Right lung (tissue), 10 donors: ENCODE measurements at places on chromosomes 12 and 14.

- DNase-seq, result no peak
Observed at GRCh38 chr14:37018571-37019240, 153.7 kb downstream of the SLC25A21 start.

DNA sequence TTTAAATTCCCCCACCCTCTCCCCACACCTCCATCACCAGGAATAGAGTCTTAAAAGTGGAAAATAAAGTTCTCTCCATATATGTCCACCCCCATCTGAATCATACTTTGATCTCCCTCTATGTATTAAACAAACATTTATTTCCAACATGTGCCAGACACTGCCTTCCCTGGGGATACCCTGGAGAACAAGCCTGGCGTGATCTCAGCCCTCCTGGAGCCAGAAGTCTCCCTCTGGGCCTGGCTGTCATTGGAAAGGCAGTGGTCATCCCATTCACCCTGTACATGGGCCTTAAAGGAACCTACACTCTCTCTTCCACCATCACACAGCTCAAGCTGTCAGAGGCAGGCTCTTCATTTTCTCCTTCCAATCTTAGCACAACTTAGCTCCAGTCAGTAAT is 143.6 kb downstream of the EMP1 start:
- DNase-seq, result no peak

- peak; percentile 65 for DNase-seq
Observed at GRCh38 chr14:36524874-36525745, 5.1 kb upstream of the NKX2-1 start.

DNA sequence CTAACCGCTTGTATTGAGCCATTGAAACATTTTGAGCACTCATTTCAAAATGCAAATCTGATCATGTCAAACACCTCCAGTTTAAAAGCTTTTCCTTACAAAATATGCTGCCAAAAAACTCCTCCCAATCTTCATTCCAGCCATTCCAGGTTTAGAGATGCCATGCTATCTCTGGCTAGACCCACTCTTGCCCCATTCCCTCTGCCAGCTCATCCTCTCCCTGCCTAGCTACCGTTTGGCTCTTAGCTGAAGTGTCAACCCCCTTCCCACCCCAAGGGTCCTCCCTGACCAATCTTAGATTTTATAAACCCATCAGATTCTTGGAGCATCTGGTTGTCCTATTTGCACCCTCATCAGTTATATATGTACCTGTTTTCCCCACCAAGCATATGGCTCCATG is 75.0 kb downstream of the SCAF11 start:
- DNase-seq, result no peak

DNA sequence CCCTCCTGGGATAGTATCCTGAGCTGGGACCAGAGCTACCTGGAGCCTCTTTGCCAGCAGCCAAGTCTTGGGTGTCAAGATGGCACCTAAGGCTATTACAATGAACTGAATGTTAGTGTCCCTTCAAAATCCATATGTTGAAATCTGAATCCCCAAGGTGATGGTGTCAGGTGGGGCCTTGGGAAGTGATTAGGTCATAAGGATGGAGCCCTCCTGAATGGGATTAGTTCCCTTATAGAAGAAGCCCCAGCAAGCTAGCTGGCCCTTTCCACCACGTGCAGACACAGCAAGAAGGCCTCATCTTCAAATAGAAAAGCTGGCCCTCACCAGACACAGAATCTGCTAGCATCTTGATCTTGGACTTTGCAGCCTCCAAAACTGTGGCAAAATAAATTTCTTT is 12.4 kb downstream of the NFKBIA start:
- DNase-seq, result no peak

- no peak for DNase-seq
Observed at GRCh38 chr14:59360923-59361794, 104.0 kb downstream of the GPR135 start.

GRCh38 chr12:68911197-68911718 is 21.7 kb downstream of the CPM start:
- no peak for DNase-seq

DNA sequence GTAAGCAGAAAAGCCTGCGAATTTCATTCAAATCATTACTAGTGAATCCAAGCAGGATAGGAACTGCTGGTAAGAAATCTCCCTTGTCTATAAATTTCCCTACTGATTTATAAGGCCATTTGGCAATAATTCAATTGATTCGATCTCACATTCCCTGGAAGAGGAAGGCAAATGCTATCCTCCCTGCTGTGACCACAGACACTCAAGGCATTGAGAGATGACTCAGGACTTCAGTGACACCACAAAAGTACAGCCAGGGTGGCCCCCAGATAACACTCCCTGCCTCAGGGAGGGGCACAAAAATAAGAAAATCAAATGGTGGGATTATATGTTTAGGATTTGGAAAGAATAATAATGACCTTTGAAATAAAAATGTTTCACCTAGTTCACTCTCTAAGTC is 162.7 kb downstream of the GRIP1 start:
- no peak for DNase-seq

DNA sequence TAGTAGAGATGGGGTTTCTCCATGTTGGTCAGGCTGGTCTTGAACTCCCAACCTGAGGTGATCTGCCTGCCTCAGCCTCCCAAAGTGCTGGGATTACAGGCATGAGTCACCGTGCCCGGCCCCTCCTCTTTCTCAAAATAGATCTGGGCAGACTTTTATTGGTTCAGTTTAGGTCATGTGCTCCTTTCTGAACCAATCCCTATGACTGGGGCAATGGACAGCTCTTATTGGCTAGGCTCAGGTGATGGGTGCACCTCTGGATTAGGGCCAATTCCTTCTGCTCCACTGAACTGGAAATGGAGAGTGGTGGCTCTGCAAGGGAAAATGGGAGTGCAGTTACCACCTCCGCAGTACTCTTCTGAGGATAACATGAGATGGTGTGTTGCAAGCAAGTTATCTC is 6.2 kb upstream of the ATP6V0A2 start:
- DNase-seq, result no peak

DNA sequence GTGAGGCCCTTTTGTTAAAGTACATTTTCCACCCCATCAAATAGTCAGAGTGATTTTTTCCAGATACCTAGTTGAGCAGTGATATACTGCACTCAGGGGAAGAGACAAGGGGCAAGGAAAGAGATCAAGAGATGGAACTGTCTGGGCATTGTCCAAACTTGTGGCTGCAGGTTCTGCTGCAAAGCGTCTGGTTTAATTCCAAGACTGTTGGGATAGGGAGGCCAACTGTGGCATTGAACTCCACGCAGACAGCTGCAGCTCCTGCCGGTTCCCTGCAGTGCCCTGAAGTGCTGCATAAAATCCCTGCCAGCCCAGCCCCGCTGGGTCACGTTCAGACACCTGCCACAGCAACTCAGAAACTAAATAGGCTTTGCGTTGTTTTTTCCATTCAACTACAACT is 30.5 kb downstream of the RPH3A start:
- DNase-seq, result no peak

GRCh38 chr12:4157122-4157521 is 116.4 kb upstream of the CCND2 start:
- DNase-seq, result no peak

GRCh38 chr12:69828897-69829296 is 3.9 kb downstream of the MYRFL start:
- DNase-seq, result no peak

DNA sequence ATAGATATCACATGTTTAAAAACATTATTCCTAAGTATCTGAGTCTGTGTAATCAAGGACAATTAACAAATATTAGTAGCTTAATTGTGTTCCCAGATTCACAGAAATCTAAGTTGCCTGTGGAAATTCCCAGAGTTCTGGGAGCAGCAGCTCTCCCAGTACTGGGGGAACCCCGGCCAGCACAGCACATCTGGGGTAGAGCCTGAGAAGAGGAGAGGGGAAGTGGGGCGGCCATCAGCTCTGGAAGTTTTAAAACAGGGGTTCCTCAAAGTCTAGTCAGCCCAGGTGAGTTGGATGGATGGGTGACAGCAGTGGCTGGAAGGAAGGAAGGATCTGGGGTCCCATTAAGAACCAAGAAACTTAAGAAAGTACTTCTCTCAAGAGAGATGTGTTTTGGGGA is 24.6 kb downstream of the PRICKLE1 start:
- no peak for DNase-seq

- DNase-seq, result no peak
Observed at GRCh38 chr12:89821896-89822295, 113.3 kb upstream of the ATP2B1 start.

GRCh38 chr14:60257865-60258264 is 8.8 kb downstream of the PPM1A start:
- no peak for DNase-seq

- DNase-seq, result no peak
Observed at GRCh38 chr14:20460458-20461224, 593 bp downstream of the PIP4P1 start.

GRCh38 chr12:79841248-79841877 is 93.5 kb downstream of the PPP1R12A start:
- DNase-seq, result no peak

DNA sequence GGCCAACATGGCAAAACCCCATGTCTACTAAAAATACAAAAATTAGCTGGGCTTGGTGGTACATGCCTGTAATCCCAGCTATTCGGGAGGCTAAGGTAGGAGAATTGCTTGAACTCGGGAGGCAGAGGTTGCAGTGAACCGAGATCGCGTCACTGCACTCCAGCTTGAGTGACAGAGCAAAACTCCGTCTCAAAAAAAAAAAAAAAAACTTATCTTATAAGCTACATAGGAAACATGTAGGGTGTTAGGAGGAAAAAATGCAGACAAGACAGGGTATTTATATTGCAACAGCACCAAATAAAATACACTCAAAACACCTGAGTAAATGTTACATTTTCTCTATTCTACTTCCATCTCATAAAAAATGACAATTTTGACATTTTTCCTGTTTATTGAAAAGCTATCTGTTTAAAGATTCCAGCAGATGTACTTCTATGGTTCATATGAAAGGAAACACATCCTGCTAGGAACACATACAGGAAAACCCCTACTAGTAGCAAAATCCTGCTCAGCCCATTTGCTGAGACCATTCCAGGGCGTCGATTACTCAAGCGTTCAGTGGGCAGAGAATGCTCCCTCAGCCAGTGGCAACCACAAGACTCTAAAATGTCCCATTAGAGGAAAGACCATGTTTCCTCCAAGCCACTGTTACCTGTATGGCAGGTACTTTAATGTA is 19.7 kb downstream of the CORO1C start:
- DNase-seq, result no peak

GRCh38 chr12:82645414-82645813 is 41.3 kb upstream of the TMTC2 start:
- no peak for DNase-seq

DNA sequence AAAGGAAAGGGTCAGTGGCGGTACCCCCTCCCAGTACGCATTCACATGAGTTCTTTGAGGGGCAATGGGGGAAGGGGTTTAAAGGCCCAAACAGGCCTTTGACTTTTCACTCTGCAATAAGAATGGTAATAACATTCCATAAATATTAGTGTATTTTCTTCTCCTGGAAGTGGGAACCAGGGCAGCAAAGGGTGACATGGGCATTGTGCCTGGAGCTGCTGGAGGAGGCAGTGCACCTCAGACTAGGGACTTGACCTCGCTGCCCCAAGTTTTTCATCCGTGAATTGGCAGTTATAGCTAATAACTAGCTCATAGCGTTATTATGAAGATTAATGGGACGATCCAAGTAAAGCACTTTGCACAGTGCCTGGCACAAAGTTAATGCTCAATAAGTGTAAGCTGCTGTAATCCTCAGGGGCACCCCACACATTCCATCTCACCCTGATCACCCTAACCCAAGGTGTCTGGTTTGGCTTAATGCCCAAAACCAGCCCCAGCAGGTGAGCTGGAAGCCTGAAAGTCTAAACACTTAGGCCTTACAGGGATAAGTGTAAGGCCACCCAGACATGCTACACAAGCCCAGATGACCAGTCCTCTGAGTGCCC is 2.8 kb upstream of the KCNH3 start:
- DNase-seq, result no peak

- DNase-seq, result no peak
Observed at GRCh38 chr14:35375558-35376025, 29.0 kb downstream of the NFKBIA start.

GRCh38 chr14:102629808-102630350 is 37.4 kb downstream of the RCOR1 start:
- DNase-seq, result no peak

- no peak for DNase-seq
Observed at GRCh38 chr12:58387199-58387598, 445.8 kb downstream of the ATP23 start.

DNA sequence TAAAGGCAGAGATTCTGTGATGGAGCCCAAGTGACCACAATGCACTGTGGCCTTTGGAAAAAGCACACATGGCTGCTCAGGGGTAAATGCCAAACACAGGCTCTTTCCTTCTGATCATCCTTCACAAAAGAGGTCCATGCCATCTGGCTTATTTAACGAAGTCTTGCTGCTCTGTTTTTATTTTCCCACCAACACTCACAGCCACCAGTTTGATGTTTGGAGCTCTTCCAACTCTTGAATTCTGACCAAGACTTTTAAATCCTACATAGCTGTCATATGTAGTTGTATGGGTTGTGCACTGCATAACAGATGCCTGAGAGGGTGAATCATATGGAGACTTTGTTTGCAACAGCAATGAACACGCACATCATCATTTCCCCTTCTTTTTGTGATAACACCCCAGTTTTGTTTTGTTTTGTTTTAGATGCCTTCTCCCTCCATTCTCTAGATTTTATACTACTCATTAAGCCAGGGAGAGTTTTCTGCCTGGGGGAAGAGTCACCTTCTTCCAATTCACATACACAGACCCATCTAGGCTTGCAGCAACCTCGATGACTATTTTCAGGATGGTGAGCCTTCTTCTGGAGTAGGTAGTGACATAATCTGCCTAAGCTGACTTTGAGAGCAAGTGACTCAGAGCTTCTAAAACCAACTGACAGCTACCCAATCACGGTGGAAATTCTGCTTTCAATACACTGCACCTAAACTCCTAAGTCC is 145.2 kb upstream of the WSCD2 start:
- DNase-seq, result no peak

- DNase-seq, result no peak
Observed at GRCh38 chr12:85029456-85029855, 6.6 kb downstream of the TSPAN19 start.

GRCh38 chr14:105026033-105026785 is 5.3 kb upstream of the CDCA4 start:
- no peak for DNase-seq

DNA sequence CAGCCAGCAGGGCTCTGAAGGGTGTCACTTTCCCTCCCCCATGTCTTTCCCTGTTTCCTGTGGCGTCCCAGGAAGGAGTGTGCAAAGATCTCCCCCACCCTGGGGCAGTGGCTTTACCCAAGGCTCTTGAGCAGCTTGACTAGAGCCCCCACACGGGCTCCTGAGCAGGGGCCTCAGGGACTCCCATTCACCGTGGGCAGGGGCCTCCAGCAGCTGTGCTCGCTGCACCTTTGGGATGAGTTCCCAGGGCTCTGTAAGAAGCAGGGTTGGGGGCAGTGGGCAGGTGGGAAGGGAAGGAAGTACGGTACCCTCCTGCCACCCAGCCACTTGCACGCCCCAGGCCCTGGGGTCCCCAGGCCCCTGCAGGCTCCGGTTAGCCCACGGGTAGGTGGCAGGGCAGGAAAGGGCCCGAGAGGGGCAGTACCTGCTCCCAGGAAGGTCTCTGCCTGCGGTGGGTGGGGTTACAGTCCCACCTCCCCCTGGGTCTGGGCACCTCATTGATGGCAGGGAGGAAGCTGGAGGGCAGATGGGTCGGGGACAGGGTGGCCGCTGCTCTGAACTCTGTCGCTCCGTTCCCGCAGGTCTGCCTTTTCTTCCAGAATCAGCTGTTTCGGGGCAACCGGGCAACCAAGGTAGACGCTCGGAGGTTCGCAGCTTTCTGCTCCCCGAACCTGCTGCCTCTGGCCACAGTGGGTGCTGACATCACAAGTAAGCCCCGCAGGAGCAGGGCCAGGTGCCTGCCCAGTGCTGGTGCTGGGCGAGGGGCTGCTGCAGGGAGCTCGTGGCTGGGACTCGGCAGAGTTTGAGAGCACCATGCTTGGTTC is 13.0 kb downstream of the ASPG start:
- DNase-seq, result no peak

GRCh38 chr14:102218688-102219087 is 79.0 kb downstream of the WDR20 start:
- DNase-seq, result no peak
